ENCODE measurements at places on chromosomes 1 and 21.

GRCh38 chr1:3037281-3038040, 16.2 kb downstream of the ACTRT2 start:
- no peak for DNase-seq

GRCh38 chr1:10852018-10852417, 55.6 kb upstream of the CASZ1 start:
- DNase-seq = no peak

GRCh38 chr1:229203030-229203751, 67.7 kb upstream of the RAB4A start:
- DNase-seq = peak; percentile 81

- peak; percentile 40 for DNase-seq
These were observed 181.6 kb downstream of the RASAL2 start for GRCh38 chr1:178275553-178275952.

- peak; percentile 8 for DNase-seq
These were observed 14.0 kb upstream of the JAM2 start for GRCh38 chr21:25625036-25625435.

Data from fibroblast of skin of right biceps (primary cell).